ENCODE measurements at places on chromosomes 5 and 9.

DNA sequence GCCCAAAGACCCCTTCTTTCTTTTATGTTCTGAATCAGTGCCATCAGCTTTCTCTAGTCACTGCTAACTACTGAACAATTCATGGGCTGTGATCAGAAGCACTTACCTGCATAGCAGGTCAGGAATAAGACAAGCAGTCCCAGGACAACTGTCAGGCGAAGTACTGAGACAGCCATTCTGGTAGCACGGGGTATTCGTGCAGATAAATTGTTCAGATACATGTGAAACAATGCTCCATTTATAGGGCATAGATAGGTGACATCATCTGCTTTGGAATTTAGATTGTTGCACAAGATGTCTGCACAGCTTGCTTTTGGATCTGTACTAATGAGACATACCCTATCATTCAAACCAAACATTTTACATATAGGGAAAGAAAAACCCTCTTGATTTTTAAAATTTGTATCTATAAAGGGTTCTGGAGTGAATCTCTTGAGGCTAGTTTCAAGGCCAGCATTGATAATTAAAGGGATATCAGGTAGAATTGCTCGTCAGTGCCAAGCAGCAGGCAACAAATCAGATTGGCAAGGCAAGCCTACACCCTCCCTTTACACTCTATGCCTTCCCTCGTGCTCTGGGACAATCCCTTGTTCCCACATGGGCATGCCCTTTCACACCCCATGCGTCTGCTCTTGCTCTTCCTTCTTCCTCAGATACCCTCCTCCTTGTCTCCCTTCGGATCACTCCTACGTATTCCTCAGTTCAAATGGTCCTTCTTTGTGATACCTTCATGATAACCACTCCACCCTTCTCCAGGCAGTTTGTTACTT, at the start of gene C5orf46:
Gene C5orf46, minus strand, starts transcription at position 213 of the 770 bp plus-strand sequence. Its CDS starts 37 bp downstream, at position 176.
- DNase-seq: peak; percentile 61

DNA sequence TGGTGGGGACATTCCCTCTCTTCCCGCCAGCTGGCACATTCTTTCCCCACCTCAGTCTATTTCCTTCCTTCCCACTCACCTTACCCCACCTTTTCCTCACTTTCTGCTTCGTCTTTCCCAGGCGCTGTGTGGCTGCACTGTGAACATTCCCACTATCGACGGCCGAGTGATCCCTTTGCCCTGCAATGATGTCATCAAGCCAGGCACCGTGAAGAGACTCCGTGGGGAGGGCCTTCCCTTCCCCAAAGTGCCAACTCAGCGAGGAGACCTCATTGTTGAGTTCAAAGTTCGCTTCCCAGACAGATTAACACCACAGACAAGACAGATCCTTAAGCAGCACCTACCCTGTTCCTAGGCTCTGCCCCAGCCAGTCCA, 7.3 kb downstream of the DNAJB5 start:
- DNase-seq: no peak

DNA sequence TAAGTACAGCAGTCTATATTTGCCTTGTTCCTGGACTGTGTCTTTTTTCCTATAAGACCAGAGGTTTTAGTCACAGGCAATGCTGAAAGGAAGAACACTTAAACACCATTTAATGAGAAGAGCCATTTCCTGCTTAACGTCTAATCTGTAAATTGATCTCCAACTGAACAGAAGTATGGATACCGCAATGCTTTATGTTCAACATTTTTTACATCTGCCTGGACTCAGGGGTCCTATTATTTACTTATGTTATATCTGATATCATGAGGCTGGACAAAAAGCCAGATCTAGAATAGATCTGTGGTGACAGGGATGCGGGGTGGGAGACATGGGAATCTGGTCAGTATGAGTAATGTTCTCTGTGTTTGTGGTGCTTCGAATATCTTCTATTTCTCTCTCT, 334.6 kb upstream of the MPDZ start:
- DNase-seq: no peak

DNA sequence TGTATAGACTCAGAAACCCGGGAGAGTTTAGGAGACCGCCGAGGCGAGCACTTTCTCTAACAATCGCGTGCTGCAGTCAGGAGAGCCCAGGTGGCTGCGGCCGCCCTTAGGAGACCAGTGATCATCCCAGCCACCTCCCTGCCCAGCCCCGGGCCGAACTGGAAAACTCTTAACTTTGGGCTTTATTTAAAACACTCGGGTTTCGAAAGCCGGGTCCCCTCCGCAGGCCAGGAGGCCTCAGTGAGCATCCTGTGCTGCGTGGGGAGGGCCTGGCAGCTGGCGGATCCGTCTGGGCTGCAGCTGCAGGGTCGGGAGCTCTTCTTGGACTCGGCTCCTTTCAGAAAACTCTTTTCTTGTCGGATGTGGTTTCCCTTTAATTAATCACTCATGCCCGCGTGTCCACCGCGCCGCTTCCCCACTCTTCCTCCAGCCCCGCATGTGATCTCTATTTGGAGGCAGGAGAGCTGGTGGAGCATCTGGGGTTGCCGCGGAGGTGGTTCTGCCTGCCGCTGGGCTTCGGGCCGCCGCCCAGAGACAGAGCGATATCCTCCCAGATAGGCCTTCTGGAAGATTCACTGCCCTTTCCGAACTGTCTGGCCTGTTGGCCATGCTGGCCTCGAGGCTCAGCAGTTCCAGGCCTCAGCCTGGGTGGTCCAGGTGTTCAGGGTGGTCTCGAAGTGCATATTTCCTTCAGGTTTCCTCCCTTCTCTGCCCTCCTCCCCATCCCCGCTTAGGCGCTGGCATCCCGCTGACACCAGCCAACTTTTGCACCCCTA, 59.5 kb downstream of the TMEM174 start:
- no peak for DNase-seq

- DNase-seq: no peak
Observed at GRCh38 chr5:180120237-180121101, 48.9 kb upstream of the RNF130 start.

DNA sequence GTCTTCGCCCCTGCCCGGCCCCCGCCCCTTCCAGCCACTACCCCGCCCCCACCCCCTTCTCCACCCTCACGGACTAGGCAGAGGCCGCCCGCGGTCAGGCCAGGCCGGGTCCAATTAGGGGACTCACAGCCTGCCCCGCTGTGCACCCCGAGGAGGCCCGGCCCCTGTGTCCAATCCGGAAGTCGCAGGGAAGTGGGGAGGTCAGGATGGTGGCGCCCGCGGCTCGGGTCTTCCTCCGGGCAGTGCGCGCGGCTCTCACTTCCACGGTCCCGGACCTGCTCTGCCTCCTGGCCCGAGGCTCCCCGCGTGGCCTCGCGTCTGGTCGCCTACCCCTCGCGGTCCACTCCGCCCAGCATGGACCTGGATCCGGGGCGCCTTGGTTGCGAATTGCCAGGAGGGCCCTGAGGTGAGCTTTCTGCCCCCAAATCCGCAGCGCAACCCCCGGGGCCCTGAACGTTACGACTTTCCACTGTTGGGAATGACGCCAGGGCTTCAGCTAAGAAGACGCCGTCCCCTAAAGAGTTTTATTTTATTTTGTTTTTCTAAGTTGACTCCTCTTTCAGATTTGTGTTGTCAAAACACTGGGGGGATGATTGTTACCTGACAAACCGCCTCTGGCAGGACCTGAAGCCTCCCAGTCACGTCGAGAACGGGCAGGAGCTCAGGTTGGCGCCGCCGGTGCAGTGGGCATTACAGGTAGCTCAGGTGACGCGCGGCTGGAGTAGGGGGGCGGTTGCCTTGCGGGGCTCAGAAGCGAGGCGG, 763 bp upstream of the IRX2 start:
- DNase-seq: no peak

- DNase-seq: no peak
Observed at GRCh38 chr9:129322641-129323375, 144.7 kb upstream of the IER5L start.

DNA sequence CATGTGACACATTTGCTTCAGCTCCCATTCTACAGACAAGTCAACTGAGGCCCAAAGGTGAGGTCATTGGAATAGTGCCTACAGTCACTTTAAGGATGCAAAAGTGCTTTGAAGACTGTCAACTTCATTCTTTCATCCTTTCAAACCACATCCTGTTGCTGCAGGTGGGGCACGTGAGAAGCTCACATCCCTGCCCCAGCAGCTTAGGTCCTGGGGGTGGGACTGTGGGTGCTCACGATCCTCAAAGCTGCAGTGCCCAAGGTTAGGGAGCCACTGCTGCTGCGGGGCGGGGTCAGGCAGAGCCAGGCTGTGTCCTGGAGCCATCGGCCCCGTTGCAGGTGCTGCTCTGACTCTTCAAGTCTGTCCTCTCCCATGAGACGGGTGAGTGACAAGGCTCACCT, 57.9 kb upstream of the IER5L start:
- no peak for DNase-seq
